Calu3 (cell line): ENCODE measurements at places on chromosomes 3 and 15.
A peak's percentile ranks its signal among the peaks of the same experiment; 100 is the strongest.

DNA sequence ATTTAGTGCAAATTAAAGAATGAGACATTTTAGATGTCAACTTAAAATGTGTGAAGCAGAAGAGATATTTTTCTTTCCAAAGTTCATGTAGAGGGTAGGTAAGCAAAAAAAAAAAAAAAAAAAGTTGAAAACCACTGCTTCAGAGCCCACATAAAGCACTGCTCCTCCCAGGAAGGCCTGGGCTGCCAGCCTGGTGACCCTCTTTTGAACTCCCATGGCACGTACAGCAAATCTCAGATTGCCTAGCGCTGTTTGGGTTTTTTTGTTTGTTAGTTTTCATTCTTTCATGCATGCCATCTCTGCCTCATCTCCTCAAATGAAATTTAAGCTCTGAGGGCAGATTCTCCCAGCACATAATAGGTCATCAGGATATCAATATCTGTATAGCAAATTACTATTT is 120.1 kb downstream of the SRGAP3 start:
- no peak for DNase-seq

GRCh38 chr3:130905551-130905950 is 11.7 kb downstream of the ATP2C1 start:
- DNase-seq: no peak

GRCh38 chr3:25292595-25292994 is 135.5 kb upstream of the RARB start:
- DNase-seq: no peak

GRCh38 chr15:90465930-90466567 is 63.7 kb upstream of the CRTC3 start:
- DNase-seq: no peak

DNA sequence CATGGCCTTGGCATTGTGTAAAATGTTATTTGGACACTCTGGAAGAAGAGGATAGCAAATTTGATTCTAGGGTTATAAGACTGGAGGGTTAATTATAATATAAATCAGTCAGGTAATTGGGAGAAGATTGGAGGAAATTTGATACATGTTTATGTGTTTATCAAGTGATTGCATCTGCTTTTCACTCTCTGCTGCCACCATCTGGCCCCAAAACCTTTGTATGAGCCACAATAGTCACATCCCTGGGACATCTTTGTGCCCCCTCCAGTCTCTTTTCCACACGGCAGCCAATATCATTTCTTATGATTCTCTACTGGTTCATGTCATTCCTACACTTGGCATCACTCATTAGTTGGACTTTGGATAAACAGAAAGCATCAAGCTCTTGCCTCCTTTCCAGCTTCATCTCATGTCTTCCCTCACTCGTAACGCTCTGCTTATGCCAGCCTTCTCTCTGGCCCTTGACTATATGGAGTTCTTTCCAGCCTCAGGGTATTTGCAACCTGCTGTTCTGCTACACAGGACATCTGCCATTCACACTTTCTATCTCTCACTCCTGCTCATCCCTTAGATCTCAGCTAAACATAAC is 602.3 kb upstream of the SUCLG2 start:
- no peak for DNase-seq

DNA sequence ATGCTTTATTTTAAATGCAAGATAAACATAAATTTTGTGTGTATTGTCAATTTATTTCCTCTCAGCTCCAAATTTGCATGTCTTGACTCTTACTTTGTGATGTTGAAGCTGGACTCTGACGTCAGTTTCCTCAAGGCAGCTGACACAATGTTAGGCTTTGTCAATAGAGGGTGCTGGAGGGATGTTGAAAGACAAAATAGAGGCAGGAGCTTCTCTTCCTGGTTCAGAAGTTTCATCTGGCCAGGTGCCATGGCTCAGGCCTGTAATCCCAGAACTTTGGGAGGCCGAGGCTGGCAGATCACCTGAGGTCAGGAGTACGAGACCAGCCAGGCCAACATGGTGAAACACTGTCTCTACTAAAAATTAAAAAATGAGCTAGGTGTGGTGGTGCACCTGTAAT is 408.6 kb downstream of the GBE1 start:
- peak; percentile 64 for DNase-seq

DNA sequence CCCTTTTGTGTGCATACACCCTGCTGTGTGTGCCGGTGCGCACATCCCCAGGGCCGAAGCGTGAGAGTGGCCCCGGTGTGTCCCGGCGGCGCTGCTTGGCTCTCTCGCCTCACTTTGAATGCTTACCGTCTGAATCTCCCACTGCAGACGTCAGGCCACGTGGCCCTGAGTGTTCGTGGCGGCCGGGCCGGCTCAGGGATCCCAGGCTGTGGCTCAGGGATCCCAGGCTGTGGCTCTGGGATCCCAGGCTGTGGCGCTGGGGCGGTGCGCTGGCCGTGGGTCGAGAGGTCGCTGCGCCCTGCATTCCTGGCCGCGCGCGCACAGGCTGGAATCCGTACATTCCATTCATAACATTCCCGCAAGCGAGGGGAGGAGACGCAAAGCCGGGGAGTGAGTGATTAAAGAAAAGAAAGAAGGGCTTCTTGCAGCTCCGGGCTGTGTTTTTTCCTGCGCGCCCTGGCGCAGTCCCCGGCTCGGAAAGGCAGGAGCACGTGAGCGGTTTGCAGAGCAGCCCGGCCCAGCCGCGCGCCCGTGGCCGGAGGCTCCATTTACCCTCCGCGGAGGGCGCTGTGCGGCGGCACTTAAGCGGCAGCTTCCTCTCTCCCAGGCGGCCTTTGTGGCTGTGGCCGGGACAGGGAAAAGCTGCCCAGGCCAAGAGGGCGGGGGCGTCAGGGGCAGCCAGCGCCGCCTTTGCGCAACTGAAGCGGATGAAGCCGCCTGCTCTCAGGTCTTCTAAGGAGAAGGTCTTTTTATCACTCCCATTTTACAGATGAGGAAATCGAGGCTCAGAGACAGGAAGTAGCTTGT is 87.0 kb upstream of the ALDH1L1 start:
- peak; percentile 84 for DNase-seq

DNA sequence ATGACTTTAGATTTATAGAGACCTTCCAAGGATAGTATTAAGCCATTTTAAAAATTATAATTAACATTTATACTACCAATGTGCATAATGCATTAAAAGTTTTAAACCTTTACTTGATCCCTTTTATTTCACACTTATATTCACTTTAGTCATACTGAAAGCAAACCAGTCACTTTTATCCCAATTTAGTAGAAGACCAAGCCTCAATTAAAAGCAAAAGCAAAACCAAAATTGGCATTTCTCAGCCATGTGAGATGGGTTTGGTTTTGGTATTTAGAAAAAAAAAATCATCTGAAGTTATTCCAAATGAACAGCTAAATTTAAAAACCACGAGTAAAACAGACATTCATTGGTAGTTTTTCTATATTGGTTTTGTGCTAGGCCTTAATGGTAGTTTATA is 249.4 kb downstream of the LPP start:
- DNase-seq: no peak

DNA sequence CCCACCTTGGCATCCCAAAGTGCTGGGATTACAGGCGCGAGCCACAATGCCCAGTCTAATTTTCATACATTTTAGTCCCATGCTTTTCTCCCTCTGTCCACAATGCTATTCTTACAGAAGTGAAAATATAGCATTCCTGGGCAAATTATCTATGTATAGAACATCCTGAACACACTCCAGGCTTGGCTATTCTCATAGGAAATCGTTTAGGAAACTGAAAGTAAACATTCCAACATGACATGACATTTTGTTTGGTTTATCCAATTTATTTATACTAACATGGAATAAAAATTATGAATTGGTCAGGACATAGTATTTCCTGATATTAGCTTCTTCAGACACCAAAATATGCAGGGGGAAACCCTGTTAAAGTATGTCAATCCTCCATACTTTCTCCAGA is 52.6 kb downstream of the SYNM start:
- DNase-seq: no peak

DNA sequence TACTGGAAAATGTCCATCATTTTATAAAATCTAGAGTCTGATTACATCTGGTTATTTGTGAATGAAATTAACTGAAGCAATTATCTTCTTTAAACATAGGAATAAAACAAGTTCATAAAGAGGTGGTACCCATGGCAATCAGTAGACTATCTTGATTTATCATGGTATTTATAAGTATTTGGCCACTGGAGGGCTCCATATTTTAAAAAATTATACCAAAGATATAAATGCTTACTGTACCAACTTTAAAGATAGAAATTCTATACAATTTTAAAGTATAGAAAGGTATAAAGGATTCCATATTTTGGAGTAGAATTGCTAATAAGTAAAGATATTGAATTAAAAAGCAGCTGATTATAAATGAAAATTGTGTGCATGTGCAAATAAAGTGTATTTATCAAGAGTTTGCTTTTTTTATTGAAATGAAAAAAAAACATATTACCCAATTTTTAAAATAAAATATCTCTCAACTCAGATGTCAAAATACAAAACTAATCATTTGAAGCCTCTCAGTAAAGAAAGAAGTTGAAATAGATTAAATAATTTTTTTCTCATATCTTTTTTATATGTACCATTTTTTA is 105.3 kb downstream of the BBX start:
- DNase-seq: no peak

DNA sequence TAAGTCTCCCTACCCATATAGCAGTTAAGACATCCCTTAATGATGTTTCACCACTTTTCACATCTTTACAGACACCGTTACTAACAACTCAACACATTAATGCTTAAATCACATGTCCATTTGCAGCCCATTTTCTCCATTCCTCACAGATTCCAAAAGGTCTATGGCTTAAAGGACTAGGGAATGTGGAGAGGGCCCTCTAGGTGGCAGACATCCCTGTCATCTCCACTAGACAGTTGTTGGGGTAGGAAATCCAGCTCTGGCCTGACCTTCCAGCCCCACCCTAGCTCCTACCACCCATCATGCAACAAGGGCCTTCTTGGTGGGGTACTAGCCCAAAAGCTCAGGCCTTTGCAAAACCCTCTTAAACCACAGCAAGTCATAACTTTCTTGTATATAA is 25.2 kb downstream of the CPEB1 start:
- DNase-seq: no peak

DNA sequence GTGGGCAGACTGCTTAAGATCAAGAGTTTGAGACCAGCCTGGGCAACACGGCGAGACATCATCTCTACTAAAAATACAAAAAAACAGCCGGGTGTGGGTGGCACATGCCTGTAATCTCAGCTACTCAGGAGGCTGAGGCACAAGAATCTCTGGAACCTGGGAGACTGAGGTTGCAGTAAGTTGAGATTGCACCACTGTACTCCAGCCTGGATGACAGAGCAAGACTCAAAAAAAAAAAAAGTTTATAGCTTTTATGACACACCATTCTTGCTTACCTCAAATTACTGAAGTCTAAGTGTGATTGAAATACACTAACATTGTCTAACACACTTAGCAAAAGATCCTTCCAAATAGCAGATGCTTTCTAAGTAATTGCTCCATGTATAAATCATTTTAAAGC is 207.6 kb downstream of the STAG1 start:
- no peak for DNase-seq

- no peak for DNase-seq
Measured at GRCh38 chr3:178393146-178393545, 143.1 kb upstream of the KCNMB2 start.

DNA sequence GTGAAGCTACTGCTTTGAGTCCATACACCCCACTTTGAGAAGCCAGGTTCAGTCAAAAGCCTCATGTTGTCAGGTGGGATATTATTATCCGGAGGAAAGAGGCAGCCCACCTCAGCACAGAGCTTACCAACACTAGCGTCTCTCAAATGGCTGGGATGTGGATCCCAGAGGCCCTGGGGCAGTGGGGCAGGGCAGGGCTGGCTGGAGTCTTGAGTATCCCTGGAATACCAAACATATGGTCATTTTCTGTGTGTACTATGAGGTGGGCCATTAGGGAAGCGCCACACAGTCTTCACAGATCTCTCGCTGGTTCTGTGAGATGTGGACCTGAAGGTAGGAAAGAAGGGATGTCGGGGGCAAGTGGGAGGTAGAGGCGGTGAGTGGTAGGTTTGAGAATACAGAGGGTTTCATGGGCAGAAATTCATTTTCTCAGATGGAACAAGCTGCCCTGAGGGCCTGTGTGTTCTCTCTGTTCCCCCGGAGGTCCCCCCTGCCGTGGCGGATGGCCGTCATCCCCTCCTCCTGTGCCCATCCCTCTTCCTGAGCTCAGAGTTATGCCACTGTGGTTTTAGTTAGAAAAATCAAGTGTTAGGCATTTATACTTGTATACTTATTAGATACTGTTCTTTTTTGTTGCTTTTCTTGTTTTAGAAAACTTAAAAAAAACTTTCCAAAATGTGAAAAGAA is 66.4 kb downstream of the USP13 start:
- no peak for DNase-seq

GRCh38 chr3:132841621-132842020 is 119.4 kb upstream of the NPHP3 start:
- no peak for DNase-seq

DNA sequence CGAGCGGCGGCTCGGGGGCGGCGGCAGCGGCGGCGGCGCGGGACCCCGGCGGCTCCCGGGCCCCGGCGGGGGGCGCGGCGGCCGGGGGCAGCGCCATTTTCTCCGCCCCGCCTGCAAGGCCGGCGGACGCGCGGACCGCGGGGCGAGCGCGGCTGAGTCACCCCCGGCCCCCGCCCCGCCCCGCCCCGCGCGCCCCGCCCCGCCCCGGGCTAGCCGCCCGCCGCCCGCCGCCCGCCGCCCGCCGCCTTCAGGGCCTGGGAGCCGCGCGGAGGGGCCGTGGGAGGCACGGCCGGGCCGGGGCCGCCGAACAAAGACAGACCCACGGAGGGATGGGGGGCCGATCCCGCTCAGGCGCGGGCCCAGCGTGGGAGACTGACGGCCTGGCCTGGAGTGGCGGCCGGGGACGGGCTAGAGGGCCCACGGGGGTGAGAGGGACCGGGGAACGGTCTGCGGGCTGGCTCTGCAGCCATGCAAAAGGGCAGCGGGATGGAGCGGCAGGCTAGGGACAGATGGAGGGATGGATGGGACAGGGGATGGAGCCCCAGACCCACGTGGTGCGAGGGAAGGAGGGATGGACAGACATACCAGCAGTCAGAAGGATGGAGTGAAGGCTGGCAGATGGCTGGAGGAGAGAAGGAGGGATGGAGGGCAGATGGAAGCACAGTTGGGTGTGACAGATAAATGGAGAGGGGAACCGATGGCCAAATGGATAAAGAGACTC is at the start of gene EIF4E3:
Gene EIF4E3, minus strand, starts transcription at position 132 of the 721 bp plus-strand sequence. Its CDS starts 35 bp downstream, at position 97.
- peak; percentile 26 for DNase-seq

DNA sequence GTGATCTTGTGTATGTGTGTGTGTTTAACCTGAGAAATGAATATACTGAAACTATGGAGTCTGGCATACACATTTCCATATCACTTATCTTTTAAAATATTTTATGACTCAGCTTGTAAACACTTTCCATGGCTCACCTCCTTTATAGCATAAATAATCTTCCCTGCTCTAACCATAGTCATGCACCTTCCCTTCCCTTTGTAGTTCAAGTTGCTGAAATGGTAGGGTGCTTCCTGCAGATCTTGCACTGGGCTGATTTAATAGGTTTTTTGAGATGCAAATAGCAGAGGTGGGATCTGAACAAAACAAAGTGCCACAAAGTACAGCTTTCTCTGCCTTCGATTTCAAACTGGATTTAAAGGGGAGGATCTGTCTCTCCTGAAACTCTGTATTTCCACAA is 712.7 kb upstream of the LMCD1 start:
- DNase-seq: no peak

GRCh38 chr15:86659724-86660411 is 580.2 kb downstream of the AGBL1 start:
- DNase-seq: no peak
